A549 treated with GW870086 at 1 μM for 4 hours (cell line): ENCODE measurements at places on chromosomes 5 and 9. TPM values are rescaled to one million over a fixed set of nuclear protein-coding genes. Genes with fewer than 3 reads are reported as not detected.

Gene MAST4
- 0.86 to 2.0 TPM (median 1.4 TPM) in 5 replicates for total RNA-seq

Gene SH3PXD2B
- total RNA-seq: 13.7 to 20.7 TPM (median 18.4 TPM) in 5 replicates

Gene IFNA7
- total RNA-seq: not detected in 5 replicates

Gene IL3
- not detected in 5 replicates for total RNA-seq

Gene SETD9
- total RNA-seq: 4.5 to 8.2 TPM (median 6.0 TPM) in 5 replicates

Gene CD72
- total RNA-seq: 0.06 to 0.31 TPM (median 0.14 TPM) in 4 of 5 replicates, not detected in the other

Gene PCDHA12
- 2.5 to 3.4 TPM (median 3.1 TPM) in 5 replicates for total RNA-seq

Gene FOXI1
- total RNA-seq: not detected in 5 replicates

Gene FBXL17
- total RNA-seq: 4.5 to 8.2 TPM (median 6.0 TPM) in 5 replicates

Gene PRLR
- total RNA-seq: 0.01 to 0.19 TPM (median 0.06 TPM) in 4 of 5 replicates, not detected in the other

Gene C7
- total RNA-seq: not detected in 5 replicates

Gene CDH10
- total RNA-seq: 0.09 to 0.20 TPM (median 0.13 TPM) in 5 replicates

Gene OLFM1
- total RNA-seq: 8.9 to 10.7 TPM (median 9.3 TPM) in 5 replicates

Gene ADAMTSL2
- total RNA-seq: 0.03 TPM in 1 of 5 replicates, not detected in the others

Gene IFNA13
- total RNA-seq: not detected in 5 replicates

Gene TLE1
- total RNA-seq: 92.0 to 101 TPM (median 96.8 TPM) in 5 replicates

Gene ASB6
- total RNA-seq: 21.3 to 27.6 TPM (median 25.8 TPM) in 5 replicates

Gene FCN2
- total RNA-seq: not detected in 5 replicates

Gene GRXCR2
- total RNA-seq: not detected in 5 replicates

Gene NUTM2F
- not detected in 5 replicates for total RNA-seq

Gene ALDH7A1
- 64.0 to 76.9 TPM (median 76.0 TPM) in 5 replicates for total RNA-seq

Gene FGFR4
- total RNA-seq: 18.1 to 25.8 TPM (median 22.7 TPM) in 5 replicates

Gene TAF11L5
- total RNA-seq: not detected in 5 replicates

Gene GRIA1
- not detected in 5 replicates for total RNA-seq

Gene CAPSL
- not detected in 5 replicates for total RNA-seq

Gene NUDCD2
- total RNA-seq: 26.6 to 36.6 TPM (median 34.6 TPM) in 5 replicates

Gene SMAD5
- total RNA-seq: 19.4 to 34.0 TPM (median 31.2 TPM) in 5 replicates

Gene GPSM1
- total RNA-seq: 8.8 to 14.0 TPM (median 12.7 TPM) in 5 replicates

Gene ROR2
- 1.2 to 1.7 TPM (median 1.6 TPM) in 5 replicates for total RNA-seq

Gene LPCAT1
- 157 to 188 TPM (median 184 TPM) in 5 replicates for total RNA-seq

Gene PCDHGB6
- 0.07 to 0.16 TPM (median 0.12 TPM) in 5 replicates for total RNA-seq

Gene IRX1
- not detected in 5 replicates for total RNA-seq

Gene DMGDH
- total RNA-seq: 0.58 TPM in 1 of 5 replicates, not detected in the others

Gene SLC2A6
- total RNA-seq: 13.5 to 21.5 TPM (median 19.5 TPM) in 5 replicates

Gene ARID3C
- total RNA-seq: 0.15 to 0.41 TPM (median 0.21 TPM) in 4 of 5 replicates, not detected in the other

Gene ZNF346
- 8.8 to 11.9 TPM (median 10.1 TPM) in 5 replicates for total RNA-seq

Gene NPR3
- total RNA-seq: 15.9 to 22.0 TPM (median 20.7 TPM) in 5 replicates

Gene SYNPO
- total RNA-seq: 23.1 to 29.9 TPM (median 28.6 TPM) in 5 replicates

Gene ST8SIA4
- 0.16 to 0.68 TPM (median 0.57 TPM) in 5 replicates for total RNA-seq

Gene VDAC1
- 366 to 411 TPM (median 408 TPM) in 5 replicates for total RNA-seq

Gene ARSI
- total RNA-seq: 28.6 to 39.5 TPM (median 34.0 TPM) in 5 replicates

Gene ELOVL7
- total RNA-seq: 8.3 to 12.8 TPM (median 10.0 TPM) in 5 replicates

Gene SCGB3A1
- not detected in 5 replicates for total RNA-seq

Gene FGD3
- total RNA-seq: 0.08 to 0.16 TPM (median 0.14 TPM) in 5 replicates

Gene CARTPT
- total RNA-seq: not detected in 5 replicates

Gene IRX4
- total RNA-seq: 0.25 to 0.53 TPM (median 0.45 TPM) in 5 replicates

Gene GHR
- total RNA-seq: 0.03 to 0.07 TPM (median 0.06 TPM) in 4 of 5 replicates, not detected in the other

Gene FOXD4L6
- 0.06 TPM in 1 of 5 replicates, not detected in the others for total RNA-seq

Gene TEX48
- total RNA-seq: not detected in 5 replicates

Gene EPB41L4A
- 2.5 to 2.8 TPM (median 2.6 TPM) in 5 replicates for total RNA-seq

Gene C8G
- 0.85 to 2.9 TPM (median 1.4 TPM) in 5 replicates for total RNA-seq

Gene ADCY2
- total RNA-seq: not detected in 5 replicates

Gene BTNL8
- not detected in 5 replicates for total RNA-seq

Gene PCDHGA11
- total RNA-seq: 0.03 to 0.07 TPM in 2 of 5 replicates, not detected in the others

Gene SLC27A6
- 0.03 to 0.08 TPM (median 0.05 TPM) in 3 of 5 replicates, not detected in the others for total RNA-seq

Gene SAXO1
- total RNA-seq: not detected in 5 replicates
